ENCODE measurements at places on chromosomes 1 and 21.

DNA sequence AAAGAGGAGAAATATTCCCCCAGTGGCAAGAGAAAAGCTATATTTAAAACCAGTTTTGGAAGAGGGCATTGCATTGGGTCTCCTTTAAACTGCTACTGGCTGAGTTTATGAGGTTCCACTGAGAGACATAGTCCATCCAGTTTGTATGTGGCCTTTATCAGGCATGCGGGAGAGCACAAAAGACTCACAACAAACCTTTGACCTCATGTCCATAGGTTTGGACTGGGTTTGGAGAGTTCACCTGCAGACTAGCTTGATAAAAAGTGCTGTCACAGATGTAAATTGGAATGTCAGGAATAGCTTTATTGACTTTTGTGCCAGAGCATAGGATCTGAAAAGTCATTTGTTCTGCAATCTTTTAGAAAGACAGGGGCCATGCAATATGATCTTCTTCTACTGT is 131.0 kb upstream of the NRIP1 start:
- DNase-seq: no peak

DNA sequence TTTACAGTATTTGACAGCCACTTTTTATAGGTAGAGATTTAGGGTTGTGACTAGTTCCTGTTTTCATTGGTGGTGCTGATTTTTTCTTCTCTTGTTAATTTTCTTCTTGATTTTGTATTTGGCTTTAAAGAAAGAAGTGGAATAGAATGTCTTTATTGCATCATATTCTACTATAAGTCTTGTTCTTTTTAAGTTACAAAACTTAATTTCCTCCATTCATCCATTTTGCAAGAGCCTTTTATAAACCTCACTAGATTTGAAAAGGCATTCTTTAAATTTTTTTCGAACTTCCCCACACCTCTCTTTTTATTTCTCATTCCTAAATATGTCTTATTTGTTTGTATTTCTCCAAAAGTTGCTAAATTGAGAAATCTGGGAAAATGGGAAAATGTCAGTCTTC is 1368.6 kb upstream of the ADGRL4 start:
- no peak for DNase-seq

- DNase-seq: no peak
These were observed 162.1 kb downstream of the PTPRU start for GRCh38 chr1:29398431-29398830.

DNA sequence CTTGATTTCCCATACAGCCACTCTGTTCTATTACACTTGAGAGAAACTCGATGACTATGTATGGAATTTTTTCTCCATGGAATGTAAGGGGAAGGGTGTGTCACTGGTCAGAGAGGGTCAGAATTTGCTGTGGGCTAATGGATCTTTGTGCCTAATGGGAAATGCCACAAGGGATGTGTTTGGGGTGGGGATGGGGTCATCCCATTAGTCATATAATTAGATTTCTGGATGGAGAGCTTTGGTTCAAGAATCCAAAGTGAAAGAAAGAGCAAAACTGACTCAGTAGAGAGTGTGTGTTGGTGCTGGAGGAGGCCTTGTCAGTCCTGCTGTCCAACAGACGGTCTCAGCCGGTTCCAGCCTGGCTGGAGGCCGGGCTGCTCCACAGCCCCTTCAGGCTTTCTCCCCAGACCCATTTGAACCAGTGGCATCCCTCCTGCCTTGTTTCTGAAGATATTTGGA is 86.4 kb downstream of the LAMC2 start:
- DNase-seq: no peak

GRCh38 chr1:99557546-99558202 is 88.2 kb upstream of the PALMD start:
- DNase-seq: no peak

DNA sequence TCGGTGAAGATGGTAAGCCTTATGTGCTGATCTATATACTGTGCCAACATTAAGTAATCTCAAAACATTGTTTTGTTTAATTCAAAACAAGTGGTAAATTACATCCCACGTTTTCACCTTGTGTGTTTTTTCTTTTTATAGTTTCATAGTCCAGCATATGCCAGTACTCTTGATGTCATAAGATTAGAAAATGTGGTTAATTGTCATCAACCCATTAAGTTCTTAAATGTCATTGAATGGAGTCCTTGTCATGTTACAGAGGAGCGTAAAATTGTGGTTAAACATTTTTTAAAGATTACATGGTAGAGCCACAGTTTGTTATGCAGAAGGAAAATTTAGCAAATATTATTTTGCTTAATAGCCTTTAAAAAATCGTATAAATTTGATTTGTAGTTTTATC is 93.1 kb downstream of the FNBP1L start:
- DNase-seq: no peak

DNA sequence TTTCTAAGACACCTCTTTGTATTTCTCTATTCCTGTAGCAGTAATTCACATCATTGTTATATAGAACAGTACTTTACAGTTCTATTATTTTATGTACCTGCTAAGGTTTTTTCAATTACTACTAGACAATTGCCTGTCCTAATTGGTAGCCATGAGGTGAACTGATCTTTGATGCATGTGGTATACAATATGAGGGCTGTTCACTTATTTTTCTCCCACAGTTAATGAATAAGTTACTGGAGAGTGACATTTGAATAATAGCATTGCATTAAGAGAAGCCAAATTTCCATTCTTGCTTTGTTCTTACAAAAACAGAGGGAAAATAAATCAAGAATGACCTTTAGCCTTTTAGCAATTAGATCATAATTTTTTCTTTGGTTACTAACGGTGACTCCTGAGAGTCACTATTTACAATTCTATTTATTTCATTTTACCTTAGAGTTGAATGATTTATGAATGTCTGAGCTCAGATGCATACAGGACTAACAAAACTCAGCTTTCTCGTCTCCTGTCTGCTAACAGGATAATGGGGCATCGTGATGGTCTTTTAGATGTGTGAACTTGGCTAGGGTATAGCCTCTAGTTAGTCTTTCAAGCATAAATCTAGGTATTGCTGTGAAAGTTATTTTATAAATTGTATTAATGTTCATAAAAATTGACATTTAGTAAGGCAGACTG is 54.1 kb downstream of the OLFM3 start:
- no peak for DNase-seq

- peak; percentile 93 for DNase-seq
These were observed 2.6 kb downstream of the KCNA3 start for GRCh38 chr1:110672001-110672752.

All from CD4-positive, alpha-beta T cell treated with Interferon alpha-2 for 1 hour (primary cell).